ENCODE measurements at places on chromosomes 4 and X.

- no peak for DNase-seq
Observed at GRCh38 chr4:29058531-29058930, 1661.6 kb upstream of the PCDH7 start.

GRCh38 chr4:162699629-162700028 is 467.1 kb downstream of the NAF1 start:
- no peak for DNase-seq

- DNase-seq, result no peak
Observed at GRCh38 chr4:177517862-177518261, 75.6 kb upstream of the AGA start.

DNA sequence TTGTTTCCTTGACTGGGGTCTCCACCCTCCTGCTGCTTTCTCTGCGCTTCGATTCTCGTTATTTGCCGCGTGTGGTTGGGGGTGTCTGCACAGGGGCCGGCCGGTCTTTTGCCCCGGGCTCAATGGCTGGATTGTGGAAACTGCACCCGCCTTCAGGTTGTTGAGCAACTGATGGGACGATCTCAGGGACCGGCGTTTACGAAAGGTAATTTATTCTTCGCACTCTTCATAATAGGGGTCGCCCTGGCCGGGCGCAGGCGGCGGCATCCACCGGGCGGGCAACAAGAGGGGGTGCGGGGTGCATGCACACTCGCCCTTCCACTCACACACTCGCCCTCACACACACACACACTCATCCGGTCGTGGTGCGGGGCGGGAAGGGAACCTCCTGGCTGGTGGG is 1.4 kb downstream of the ADGRL3 start:
- peak; percentile 35 for DNase-seq

GRCh38 chr4:158322109-158322508 is 111.8 kb downstream of the TMEM144 start:
- no peak for DNase-seq

DNA sequence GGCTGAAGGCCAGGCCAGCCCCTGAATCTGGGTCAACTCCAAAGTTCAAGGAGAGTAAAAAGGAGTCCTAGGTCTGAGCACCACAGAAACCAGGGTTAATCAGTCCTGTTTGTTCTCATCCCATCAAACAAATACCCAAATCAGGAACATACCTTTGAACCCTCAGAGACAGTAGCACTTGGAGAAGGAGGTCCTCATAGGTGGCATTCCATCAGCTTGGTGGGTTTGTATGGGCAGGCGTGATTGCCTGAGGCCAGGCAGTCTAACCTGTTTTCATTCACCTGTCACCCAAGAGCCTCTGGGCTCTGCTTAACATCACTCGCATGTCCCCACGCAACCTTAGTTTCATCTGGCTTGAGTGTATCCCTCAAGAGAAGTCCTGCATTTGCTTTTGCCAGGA is 17.5 kb upstream of the MBTPS2 start:
- no peak for DNase-seq

GRCh38 chrX:138886769-138887168 is 175.3 kb upstream of the FGF13 start:
- no peak for DNase-seq

DNA sequence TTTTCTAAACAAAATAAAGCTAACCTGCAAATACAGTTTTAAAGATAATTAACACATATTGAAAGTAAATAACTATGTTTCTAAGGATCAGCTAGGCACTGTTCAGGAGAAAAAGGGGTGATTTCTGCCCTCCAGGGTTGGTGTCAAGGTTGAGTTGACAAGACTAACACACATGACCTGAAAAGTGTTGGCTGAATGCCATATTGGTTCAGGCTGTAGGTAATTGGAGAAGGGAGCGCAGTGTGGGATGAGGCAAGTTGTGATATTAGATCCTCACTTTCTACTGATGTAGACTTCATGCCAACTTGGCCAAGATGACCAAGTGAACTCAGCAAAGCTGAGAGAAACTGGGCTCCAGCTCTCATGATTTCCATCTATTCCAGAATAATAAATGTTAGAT is 42.2 kb downstream of the PPM1K start:
- DNase-seq, result no peak

GRCh38 chr4:89889289-89889688 is 5.4 kb upstream of the MMRN1 start:
- no peak for DNase-seq

DNA sequence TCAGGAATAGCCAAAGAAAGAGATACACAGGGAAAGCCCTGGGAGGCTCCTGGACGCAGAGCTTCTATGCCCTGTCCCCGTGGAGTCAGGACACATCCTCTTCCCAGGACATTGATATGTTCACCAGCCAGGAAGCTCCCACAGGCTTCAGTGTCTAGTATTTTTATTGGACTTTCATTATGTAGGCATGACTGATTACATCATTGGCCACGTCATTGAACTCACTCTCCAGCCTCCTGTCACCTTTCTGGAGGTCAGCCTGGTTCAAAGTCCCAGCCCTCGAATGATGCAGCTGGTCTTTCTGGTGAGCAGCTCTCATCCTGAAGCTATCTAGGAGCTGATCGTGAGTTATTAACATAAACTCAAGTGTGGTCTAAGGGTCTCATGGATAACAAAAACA is 104.1 kb downstream of the CPEB2 start:
- DNase-seq, result no peak

GRCh38 chr4:156195914-156196313 is 242.2 kb upstream of the CTSO start:
- no peak for DNase-seq

DNA sequence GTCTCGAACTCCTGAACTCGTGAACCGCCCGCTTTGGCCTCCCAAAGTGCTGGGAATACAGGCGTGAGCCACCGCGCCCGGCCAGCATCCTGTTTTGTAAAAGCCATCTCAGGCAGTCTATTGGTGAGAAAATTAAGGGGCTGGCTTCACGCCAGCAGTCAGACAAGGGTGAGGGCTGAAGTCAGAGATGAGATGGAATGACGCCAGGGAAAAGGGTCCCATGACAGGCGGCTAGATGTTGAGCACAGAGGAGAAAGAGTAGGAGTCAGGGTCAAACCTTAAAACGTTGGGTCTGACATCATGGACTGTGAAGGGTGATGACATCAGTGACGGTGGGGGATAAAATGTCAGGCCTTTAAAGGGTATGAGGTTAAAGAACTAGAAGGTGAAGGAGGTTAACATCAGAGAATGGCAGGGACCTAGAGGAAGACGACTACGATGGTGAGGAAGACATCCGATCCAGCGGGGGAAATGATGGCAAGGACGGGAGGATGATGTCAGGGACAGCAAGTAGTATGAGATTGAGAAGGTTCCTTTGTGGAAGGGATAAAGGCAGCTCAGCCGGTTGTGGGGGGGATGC is 504 bp upstream of the RBM3 start:
- DNase-seq, result no peak

- no peak for DNase-seq
Observed at GRCh38 chr4:150006197-150006596, 72.0 kb upstream of the DCLK2 start.

- DNase-seq, result no peak
Observed at GRCh38 chr4:1417522-1418390, 11.5 kb upstream of the NKX1-1 start.

GRCh38 chr4:113760795-113761619 is 531 bp downstream of the CAMK2D start:
- DNase-seq, result peak; percentile 54

- no peak for DNase-seq
Observed at GRCh38 chrX:14801136-14801535, 71.7 kb downstream of the FANCB start.

- no peak for DNase-seq
Observed at GRCh38 chr4:119752936-119753335, 124.3 kb upstream of the PDE5A start.

DNA sequence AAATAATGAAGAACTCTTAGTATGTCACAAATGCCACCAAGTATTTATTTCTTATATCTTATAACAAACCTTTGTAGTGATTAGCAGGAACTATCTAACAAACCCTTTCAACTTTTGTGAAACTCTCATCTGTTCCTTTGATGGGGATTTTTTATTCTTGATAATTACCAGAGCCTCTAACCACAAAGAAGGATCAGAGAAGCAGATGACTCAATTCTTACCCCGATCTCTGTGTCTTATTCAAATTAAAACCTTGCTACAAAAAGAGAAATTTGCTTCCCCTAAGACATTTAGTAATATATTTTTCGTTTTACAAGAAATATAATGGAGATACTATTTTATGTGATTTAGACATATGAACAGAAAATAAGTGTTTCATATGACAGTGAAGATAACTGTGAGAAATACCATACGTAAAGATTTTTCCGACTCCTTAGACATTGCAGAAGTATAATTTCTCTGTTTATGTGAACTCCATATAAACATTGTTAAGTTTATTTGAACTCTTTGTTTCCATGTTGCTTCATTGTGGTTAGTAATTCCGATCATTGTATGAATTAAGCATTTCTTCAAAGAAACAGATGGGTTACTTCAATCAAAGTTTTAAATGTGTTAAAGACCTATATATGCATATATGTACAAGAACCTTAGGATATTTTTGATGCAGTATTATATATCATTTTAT is 205.4 kb downstream of the CFAP299 start:
- no peak for DNase-seq

- DNase-seq, result no peak
Observed at GRCh38 chrX:138777230-138777629, 65.7 kb upstream of the FGF13 start.

DNA sequence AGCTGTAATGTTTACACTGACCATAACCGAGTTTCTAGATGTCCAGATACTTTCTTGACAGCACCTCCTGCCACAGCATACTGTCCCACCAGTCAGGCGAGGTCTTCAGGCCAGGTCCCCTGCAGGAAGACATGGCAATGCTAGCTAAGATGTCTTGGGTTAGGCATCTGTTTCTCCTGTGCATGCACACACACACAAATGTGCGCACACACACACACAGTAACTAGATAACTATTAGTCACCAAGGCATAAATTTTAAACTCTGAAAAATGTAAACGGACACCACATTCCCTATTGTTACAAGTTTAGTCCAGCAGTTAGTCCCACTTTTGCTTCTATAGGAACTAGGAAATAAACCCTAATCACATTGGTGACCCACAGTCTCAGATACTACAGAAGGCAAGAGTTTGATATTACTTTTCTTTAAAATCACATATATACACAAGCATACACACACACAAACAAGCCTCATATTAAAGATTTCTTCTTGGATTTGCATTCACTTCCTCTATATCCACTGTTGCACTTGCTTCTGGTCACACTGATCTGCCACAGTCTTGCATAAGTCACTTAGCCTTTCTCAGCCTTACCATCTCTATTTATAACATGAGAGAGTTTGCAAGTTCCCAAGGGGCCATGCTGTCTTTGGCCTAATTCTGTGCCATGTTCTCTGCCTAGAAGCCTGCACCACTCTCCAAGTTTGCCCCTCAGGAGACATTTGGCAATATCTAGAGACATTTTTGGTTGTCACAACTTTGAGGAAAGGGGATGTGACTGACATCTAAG is 32.2 kb downstream of the IL21 start:
- no peak for DNase-seq

DNA sequence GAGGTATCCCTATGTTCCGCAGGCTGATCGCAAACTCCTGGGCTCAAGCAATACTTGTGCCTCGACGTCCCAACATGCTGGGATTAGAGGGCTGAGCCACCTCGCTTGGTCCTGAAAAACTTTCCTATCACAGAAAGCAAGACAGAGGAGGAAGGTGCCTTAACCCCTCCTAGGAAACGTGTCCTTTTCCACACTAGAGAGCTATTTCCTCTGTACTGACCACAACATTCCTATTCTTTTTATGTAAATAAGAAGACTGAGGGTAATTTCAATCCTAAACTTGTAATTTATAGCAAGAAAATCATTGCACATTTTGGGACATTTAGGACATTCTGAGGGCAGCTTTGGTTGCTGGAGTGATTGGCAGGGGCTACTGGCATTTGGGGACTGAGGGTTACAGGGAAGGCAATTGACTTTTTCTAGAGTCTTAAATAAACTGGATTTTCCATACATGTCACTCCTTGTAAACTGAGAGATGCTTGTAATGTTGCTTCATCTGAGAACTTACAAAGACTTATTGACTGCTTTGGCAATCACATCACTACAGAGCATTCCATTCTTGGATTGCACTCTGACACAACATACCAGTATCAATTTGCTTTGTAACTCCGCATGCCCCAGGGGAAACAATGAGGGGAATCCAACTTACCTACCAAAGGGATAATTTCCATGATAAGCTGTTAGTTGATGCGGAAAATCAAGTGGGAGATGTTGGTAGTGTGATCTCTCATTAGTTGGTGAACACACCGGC is 15.6 kb downstream of the XAGE3 start:
- no peak for DNase-seq

DNA sequence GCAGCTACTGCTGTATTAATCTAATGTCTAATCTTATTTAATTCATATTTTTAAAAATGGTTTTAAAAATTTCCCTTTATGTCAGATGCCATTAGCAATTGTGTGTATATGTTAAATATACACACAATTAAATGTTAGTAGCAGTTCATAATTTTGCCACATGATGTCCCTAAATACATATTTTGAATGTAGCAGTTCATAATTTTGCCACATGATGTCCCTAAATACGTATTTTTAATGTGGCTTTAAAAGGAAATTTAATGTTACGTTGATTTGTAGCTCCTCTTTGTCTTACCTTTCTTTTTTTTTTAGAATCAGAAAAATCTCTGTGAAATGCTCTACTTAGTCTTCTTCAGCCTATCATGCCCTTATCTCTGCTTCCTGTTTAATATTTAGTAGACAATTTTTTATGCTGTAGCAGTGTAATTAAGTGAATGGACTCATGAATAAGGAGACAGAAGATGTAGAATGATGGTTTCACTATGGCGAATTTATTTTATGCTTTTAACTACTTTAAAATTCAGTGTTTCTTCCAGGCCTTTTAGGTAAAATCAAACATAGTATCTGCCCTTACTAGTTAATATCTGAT is 26.1 kb downstream of the RBM46 start:
- peak; percentile 28 for DNase-seq

DNA sequence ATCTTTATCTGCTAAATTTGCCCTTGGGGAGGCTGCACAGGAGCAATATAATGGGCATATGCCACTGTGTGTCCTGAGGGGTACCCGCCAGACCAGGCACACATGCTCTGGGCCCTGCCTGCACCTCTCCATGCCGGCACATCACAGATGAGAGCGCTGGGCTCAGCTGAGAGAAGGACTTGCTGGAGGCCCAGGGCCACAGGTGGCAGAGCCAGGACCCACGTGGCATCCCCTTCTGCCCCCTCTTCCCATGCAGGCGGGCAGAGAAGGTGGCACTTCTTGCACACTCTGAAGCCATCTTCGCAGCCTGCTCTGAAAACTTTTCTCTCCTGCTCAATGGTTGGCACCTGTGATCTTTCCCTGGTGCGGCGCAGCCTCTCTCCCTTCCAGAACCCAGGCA is 20.1 kb downstream of the CPZ start:
- no peak for DNase-seq

- DNase-seq, result peak; percentile 10
Observed at GRCh38 chrX:31271615-31272471, 200.0 kb upstream of the FTHL17 start.

All from SK-N-DZ (cell line).